ENCODE measurements at places on chromosomes 5 and 9. TPM values are rescaled to one million over a fixed set of nuclear protein-coding genes. Genes with fewer than 3 reads are reported as not detected.
A peak's percentile ranks its signal among the peaks of the same experiment; 100 is the strongest.

Gene PCDHB7
- total RNA-seq, result 4.6 TPM

Gene FAM200C
- 3.2 TPM for total RNA-seq

Gene SPARC
- 1,214 TPM for total RNA-seq

Gene PCDHB16
- 10.9 TPM for total RNA-seq

Gene SPINK7
- total RNA-seq, result not detected

Gene VAV2
- 27.2 TPM for total RNA-seq

Gene CDKN2AIPNL
- 26.2 TPM for total RNA-seq

Gene TLX3
- total RNA-seq, result 0.23 TPM

Gene LTC4S
- 1.0 TPM for total RNA-seq

Gene ANKDD1B
- total RNA-seq, result 0.31 TPM

Gene ZNF462
- total RNA-seq, result 98.3 TPM

Gene PITX1
- total RNA-seq, result 0.87 TPM

Gene SPATA9
- total RNA-seq, result 0.33 TPM

GRCh38 chr9:117815315-117815714, 111.1 kb downstream of the TLR4 start:
- no peak for DNase-seq

- DNase-seq, result no peak
These were observed 38.5 kb upstream of the NR4A3 start for GRCh38 chr9:99782962-99783718.

- DNase-seq, result no peak
These were observed 424.0 kb downstream of the CDH18 start for GRCh38 chr5:19564036-19564435.

- DNase-seq, result no peak
These were observed 145.4 kb upstream of the MTAP start for GRCh38 chr9:21656776-21657674.

- peak; percentile 38 for DNase-seq
These were observed 93.4 kb downstream of the RXRA start for GRCh38 chr9:134419684-134420076.

DNA sequence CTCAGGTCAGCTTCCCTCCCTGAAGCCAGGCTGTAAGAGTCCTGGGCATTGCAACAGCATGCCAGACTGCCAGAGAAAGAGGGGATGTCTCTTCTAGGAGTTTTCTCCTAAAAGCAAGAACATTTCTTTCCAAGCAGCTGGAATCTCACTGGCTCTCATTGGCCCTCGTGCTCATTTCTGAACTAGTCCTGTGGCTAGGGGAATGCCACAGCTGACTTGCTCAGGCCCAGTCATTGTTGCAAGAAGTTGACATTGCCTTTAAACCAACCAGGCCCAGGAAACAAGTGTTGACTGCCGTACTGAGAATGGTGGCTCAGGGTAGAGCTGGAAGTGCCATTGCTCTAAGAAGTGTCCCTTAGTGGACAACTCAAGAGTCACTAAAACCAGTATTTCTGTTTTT, 15.0 kb upstream of the CEP120 start:
- no peak for DNase-seq

GRCh38 chr9:96015876-96016686, 140.6 kb downstream of the ERCC6L2 start:
- no peak for DNase-seq

- DNase-seq, result no peak
These were observed 73.9 kb downstream of the ADAMTS2 start for GRCh38 chr5:179271428-179271734.

GRCh38 chr5:57889558-57889957, 406.9 kb upstream of the ACTBL2 start:
- DNase-seq, result peak; percentile 21

GRCh38 chr9:115591584-115591984, 473.6 kb upstream of the TNC start:
- no peak for DNase-seq

- DNase-seq, result no peak
These were observed 17.0 kb downstream of the PLPP7 start for GRCh38 chr9:131306397-131307004.

- no peak for DNase-seq
These were observed 25.8 kb downstream of the ZBTB34 start for GRCh38 chr9:126886034-126886822.

GRCh38 chr5:125835293-125836172, 587.7 kb upstream of the GRAMD2B start:
- DNase-seq, result peak; percentile 60

- no peak for DNase-seq
These were observed 617.1 kb downstream of the PRELID2 start for GRCh38 chr5:145218019-145218418.

GRCh38 chr9:117906763-117907162, 202.6 kb downstream of the TLR4 start:
- no peak for DNase-seq

DNA sequence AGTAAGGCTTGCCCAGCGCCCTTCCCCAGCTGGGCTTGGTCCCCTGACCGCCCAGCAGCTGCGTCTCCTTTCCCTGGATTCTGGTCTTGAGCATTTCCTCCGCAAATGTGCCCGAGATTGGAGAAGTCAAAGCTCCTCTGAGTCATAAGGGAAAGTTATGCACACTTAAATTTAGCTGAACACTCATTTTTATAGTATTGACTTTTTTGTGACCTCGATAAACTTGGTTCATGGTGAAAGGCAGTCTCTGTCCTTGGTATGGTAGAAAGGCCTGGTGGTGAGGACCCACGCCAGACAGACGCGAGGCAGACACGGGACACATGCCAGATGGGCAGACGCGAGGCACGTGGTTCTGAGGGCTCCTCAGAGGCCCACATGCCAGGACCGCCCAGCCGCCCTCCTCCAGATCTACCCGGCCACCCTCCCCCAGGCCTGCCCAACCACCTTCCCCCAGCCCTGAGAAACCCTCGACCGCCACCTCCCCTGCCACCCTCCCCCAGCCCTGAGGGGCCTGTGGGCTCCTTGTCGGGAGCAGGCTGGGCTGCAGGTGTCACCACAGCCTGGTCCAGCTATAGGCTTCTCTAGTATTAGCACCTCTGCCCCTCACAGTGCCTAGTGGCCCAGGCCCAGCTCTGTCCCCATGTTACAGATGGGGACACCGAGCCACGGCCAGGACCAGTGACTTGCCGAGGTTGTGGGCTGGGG, 60.9 kb upstream of the CACNA1B start:
- DNase-seq, result no peak

GRCh38 chr5:175216991-175217390, 227.0 kb downstream of the DRD1 start:
- no peak for DNase-seq

DNA sequence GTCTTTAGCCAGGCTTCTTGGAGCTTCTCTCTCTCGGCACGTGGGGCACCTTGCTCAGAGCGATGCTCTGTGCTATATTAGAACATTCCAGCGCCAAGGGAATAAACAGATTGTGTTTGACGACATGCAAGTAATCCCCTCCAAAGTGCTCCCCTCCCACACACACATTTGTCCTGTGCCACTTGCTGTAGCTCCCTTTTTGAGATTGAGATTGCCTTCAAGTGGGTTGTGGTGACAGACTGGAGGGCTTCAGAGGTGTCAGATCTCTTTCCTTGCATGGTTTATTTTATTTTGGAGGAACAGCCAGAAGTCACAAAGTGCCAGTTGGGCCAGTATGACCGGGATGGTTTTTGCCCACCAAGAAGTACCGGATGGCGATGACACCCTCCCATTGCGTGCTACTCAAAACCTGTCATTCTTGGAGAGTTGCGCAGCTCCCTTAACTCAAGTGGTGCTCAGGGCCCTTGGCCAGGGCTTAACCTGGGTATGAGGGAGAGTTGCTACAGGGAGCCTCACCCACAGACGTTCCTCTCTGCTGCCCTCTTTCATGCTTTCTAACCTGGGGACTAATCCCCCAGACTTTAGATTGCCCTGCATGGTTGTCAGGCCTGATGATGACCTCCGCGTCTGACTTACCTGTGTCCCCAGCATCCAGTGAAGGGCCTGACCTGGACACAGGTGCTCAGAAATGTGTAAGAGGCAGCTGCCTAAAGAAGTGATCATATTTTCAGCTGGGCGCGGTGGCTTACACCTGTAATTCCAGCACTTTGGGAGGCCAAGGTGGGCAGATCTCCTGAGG, 18.8 kb upstream of the RPL26L1 start:
- no peak for DNase-seq

- no peak for DNase-seq
These were observed 937 bp downstream of the TMOD1 start for GRCh38 chr9:97502222-97502983.

- no peak for DNase-seq
These were observed 228.0 kb downstream of the SNX18 start for GRCh38 chr5:54745599-54745998.

GRCh38 chr9:95266649-95267048, 50.9 kb downstream of the FANCC start:
- no peak for DNase-seq

GRCh38 chr5:13189532-13189931, 755.0 kb downstream of the DNAH5 start:
- DNase-seq, result no peak

DNA sequence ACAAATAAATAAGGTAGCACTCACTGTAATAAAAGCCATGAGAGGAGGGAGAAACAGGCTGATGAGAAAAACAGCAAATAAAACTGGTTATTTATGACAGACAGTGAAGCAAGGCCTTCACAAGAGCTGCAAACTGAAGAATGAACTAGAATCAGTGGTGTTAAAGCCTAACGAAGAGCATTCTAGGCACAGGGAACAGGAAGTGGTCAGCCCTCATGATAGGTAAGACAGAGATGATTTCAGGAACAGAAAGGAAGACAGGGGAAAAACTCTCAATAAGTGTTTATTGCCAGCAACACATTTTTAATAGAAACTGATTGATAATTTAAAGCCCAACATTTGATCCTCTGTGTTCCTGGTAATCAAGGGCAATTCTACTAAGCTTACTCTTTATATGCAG, 124.5 kb downstream of the EDIL3 start:
- no peak for DNase-seq

All from endothelial cell (in vitro differentiated cells).